Stimulated activated CD8-positive, alpha-beta memory T cell treated with anti-CD3 and anti-CD28 coated beads, Interleukin-2, amount 100 ng/mL, for 1 hour (primary cell): ENCODE measurements at places on chromosomes 2 and 18.

DNA sequence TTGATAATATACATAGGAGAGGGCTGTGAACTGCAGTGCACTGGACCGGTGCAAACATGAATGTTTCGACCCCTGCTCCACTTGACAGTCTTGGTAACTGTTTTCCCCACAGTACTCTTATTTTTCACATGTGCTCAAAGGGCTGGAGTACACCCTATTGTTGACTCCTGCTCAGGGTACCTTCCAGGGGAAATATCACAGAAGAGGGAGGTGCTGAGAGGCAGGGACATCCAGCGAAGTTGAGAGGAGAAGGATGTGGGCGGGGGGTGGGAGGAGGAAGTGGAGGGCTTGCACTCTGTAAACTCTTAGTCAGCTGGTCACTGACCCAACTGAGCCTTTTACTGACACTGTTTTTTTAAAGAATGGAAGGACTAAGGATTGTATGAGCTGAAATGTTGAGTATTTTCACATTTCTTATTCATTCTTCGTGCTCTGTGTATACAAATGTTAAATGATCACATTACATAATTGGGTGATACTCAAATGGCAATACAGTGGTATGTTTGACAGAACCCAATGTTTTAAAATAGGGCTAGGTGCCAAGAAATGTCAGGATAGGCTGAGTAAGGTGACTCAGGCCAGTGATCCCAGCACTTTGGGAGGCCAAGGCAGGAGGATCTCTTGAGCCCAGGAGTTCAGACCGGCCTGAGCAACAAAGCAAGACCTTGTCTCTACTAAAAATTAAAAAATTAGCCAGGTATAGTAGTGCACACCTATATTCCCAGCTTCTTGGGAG, 10.0 kb downstream of the INPP4A start:
- DNase-seq, result no peak

- DNase-seq, result no peak
Measured at GRCh38 chr18:77044866-77045664, 87.5 kb downstream of the MBP start.

DNA sequence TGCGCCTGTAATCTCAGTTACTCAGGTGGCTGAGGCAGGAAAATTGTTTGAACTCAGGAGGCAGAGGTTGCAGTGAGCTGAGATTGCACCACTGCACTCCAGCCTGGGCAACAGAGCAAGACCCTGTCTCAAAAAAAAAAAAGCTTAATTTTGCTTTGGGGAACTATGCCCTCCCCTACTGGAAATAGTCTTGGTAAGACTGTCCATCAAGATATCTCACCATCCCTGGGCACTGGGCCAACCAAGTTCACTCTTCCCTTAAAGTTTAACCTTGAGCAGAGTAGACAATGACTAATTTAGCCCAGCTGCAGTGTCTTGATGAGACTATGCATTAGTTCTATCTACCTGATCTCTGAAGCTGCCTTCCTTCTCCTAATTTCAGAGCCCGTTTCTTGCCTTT, 44.7 kb downstream of the ASXL2 start:
- no peak for DNase-seq

GRCh38 chr2:79139423-79139822, 19.1 kb downstream of the REG1A start:
- DNase-seq, result no peak

DNA sequence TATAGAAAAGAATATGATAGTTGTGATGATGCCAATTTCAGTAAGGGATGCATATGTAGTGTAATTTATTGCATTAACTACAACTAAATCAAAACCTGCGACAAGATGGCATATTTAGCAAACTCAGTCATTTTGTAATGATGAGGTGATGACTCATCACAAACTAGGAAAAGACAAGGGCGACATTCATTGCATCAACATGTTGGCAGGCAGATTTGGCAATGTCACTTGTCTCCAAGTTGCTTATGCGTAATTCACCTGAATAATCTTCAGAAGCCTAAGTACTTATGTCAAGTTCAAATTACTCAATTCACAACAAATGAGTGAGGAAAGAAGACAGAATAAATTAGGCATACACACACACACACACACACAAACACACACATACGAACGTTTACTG, 273.2 kb upstream of the RGPD4 start:
- DNase-seq, result no peak

DNA sequence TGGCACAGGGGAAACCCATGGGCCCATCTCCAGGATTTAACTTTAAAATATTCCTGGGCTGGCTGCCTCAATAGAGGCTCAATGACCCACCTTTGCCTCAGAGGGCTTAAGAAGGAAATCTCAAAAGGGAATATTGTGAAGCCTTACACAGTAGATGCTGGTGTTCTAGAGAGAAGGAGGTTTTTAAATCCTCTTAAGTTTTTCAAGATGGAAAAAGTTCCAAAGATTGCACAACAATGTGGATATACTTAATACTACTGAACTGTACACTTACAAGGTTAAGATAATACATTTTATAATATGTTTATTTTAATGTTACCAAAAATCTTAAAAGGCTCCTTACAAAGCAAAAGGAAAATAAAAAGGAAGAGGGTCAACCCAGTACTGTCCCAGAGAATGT, 54.9 kb upstream of the LCLAT1 start:
- no peak for DNase-seq

DNA sequence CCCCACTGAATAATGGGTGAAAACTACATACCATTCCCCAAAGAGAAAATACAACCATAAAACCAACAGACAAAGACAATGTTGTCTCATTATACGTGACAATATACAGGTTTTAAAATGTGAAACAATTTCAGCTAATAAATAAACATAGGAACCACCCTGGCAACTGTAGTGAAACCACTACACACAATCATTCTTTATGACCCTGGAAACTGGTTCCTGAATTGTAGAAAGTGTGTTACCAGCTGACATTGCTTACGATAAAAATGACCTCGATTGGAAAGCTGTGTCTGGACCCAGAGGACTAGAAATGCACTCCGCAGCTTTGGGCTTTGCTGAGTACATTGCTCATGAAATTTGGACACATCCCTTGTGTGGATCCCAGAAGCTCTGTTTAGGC, 73.9 kb upstream of the LPIN2 start:
- no peak for DNase-seq

DNA sequence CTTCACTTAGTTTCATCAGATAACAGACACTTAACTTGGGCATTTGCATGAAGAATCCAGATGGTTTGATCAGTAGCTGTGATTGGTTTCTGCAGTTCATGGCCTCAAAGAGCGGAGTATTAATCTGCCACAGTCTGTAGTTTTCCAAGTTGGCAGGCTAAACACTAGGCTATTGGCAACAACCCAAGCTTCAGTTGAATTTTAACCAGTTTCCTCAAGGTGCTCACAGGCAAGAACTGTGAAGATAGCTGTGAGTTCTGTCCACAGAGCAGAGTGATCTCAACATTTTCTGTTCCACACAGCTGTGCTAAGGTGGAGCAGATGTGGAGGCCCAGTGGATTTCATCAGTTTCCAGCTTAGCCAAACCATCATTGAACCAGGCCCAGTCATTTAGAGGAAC, 469.5 kb upstream of the LINC00305 start:
- DNase-seq, result no peak

- DNase-seq, result no peak
Measured at GRCh38 chr2:170878066-170878465, 51.0 kb upstream of the GORASP2 start.

DNA sequence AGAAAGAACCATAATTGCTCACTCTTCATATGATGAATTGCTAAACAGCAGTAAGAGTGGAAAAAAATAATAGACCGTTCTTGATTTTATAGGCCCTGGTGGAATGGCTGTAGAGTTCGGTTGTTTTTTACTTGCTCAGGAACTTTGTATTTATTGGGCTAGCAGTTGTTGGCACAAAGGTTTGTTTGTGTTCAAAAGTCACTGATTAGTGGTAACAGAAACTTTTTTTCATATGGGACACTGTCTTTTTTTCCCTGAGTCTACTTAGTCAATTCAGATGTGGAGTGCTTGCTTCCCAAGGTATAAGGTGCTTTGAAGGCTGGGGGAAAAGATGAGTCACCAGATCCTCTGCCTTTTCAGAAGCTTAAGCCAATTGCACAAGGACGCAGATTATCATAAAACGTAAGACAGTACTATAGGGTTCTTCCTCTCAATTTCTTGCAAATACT, 25.8 kb downstream of the PHLPP1 start:
- no peak for DNase-seq

GRCh38 chr2:72562451-72563153, 263.2 kb downstream of the EXOC6B start:
- DNase-seq, result no peak

DNA sequence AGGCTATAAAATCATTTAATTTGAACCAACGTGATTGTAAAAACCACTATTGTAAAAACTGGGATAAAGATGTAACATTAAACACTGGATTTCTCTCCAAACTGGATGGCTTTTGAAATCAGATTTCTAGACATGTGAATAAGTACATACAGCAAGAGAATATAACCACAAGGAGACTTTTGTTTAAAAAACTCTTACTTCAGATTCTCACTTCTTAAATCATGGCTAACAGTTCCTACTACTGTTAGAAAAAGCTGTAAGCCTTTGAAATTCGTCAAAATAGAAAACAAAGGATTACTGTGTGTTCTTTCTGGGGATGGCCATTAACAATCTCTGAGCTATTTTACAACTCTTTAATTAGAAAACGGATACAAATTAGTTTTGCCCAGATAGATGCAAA, 39.4 kb upstream of the SH3BP4 start:
- DNase-seq, result no peak

DNA sequence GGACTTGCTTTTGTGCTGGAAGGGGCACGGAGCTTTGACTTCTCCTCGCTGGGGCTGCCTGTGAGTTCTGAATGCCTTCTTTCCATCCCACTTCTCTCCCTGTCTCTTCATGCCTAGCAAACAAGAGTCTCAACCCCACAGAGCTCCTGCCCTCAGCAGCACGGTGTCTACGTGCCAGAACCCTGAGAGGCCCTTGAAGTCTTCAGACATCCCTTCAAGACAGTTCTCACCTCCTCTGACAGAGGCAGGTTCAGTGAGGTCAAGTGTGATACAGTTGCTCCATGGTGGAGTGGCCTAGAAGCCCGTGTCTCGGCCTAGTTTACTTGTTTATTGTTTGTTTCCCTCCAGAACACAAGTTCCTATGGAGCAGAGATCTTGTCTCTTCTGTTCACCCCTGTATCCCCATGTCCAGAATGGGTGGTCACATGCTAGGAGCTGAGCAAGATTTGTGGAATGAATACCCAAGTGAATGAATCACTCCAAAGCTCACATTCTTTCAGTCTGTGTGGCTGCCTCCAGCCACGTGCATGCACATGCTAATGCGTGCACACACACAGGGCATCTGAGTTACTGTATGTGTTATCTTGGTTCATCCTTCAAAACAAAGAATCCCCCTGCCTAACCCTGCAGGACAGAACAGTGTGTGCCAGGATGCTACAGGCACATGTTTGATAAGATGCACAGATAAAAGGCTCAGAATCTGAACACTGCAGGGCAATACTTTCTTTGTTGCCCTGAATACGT, 391.6 kb downstream of the NBAS start:
- no peak for DNase-seq

DNA sequence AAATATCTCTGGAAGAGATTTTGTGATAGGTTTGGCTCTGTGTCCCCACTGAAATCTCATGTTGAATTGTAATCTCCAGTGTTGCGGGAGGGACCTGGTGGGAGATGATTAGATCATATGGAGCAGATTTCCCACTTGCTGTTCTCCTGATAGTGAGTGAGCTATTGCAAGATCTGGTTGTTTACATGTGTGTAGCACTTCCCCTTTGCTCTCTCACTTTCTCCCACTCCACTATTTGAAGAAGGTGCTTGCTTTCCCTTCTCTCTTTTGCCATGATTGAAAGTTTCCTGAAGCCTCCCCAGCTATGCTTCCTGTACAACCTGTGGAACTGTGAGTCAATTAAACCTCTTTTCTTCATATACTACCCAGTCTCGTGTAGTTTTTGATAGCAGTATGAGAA, 97.0 kb upstream of the FN1 start:
- DNase-seq, result no peak

GRCh38 chr2:185687967-185688366, 50.6 kb upstream of the FSIP2 start:
- no peak for DNase-seq

- DNase-seq, result no peak
Measured at GRCh38 chr2:164039270-164039669, 303.5 kb upstream of the FIGN start.

- no peak for DNase-seq
Measured at GRCh38 chr18:48934723-48935432, 15.9 kb downstream of the SMAD7 start.
